ENCODE measurements at places on chromosomes 4 and X.

- no peak for DNase-seq
These were observed 158.6 kb downstream of the TRAM1L1 start for GRCh38 chr4:116926631-116927295.

DNA sequence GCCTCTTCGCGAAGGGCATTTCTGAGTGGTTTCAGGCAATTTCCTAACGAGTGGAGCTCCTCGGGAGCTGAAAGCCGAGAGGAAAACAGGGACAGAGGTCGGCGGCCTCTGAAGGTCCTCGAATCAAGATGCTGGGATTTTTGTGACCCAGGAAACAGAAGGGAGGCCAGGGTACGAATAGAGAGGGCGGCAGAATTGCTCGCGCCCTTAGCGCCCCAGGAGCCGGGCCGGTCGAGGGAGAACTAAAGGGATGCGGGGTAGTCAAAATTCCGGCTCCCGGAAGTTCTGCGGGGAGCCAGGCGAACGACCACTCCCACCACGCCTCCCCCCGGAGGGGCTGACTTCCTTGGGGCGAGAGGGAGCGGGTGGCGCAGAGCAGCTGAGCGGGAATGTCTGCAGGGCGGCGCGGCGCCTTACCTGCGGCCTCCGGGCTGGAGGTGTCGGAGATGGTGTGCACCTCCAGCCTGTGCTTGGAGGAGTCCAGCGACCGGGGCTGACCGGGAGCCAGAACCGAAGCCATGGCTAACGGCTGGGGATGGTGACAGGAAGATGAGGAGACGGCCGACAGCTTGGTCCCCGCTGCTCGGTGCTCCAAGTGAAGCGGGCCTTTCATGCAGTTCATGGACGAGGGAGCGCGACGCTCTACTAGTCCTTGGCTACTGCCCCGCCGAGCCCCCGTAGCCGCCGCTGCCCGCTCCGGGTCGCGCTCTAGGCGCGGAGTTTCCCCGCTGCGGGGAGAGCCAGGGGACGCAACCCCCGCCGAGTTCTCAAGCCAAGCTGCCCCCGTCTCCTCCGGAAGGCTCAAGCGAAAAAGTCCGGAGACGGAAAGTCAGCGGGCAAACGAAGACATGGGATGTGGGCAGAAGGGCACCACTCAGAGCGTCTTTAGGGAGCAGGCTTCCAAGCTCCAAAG lies 782 bp downstream of the PITX2 start:
- DNase-seq = no peak

DNA sequence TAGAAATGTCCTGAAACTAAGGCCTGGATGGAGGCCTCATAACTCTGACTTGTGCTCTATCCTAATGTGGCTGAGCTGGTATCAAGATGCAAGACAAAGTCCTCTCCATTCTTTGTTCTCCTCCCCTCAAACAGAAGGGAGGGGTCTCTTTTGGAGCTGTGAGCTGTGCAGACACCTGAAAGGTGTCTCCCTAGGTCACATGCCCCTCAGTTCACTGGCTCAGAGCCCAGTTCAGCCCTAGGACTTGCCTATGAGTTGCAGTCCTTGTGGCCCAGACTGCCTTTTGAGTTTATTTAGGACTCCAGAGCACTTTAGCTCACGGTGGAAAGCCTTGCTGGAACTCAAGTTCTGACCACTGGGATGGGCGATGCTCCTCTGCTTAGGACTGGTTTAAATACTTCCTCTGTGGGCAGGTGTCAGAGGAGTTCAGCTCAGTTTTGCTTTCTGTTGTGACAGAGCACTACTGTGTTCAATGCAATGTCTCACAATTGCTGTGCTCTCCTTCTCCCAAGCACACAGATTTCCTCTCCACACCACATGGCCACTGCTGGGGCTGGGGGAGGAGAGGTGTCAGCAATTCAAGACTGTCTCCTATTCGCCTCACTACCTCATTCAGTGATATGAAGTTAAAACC lies 84.8 kb upstream of the ZNF827 start:
- no peak for DNase-seq

- no peak for DNase-seq
These were observed 459.1 kb downstream of the FSTL5 start for GRCh38 chr4:161704653-161705052.

- no peak for DNase-seq
These were observed 1599.7 kb downstream of the ARAP2 start for GRCh38 chr4:34644579-34645115.

GRCh38 chr4:7426525-7427171 lies 8.1 kb downstream of the PSAPL1 start:
- no peak for DNase-seq

DNA sequence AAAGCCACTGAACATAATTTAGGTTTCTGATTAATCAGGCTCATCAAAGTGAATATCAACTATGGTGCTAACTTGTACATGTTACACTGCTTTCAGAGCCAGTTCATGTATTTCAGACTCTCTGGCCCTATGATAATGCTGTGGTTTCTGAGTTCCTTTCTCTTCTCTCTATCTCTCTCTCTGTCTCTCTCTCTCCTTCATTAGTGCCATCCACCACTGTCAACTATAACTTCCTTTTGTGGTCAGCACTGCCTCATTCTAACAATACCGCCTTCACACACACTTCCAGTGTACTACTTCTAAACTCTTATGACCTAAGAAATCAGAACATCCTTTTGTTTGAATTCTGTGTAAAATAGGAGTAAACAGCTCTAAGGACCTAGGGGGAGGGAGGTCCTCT lies 907.1 kb downstream of the RPA4 start:
- DNase-seq = no peak

GRCh38 chrX:45710081-45710801 lies 509.6 kb upstream of the DIPK2B start:
- peak; percentile 6 for DNase-seq

DNA sequence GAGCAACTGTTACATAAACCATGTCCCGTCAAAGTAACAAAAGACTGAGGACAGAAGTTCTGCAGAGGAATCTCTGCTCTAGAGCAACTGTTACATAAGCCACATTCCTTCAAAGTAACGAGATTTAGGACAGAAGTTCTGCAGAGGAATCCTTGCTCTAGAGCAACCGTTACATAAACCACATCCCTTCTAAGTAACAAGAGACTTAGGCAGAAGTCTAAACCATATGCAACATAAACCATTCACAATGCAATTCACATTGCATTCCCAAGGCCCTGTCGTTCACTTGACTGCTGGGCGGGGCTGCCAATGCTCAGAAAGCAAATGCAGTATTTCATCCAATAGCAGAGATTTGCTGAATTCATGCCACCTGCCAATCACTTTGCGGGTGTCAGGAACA lies 124.4 kb upstream of the PUDP start:
- no peak for DNase-seq

Data from stimulated activated CD4-positive, alpha-beta T cell treated with anti-CD3 and anti-CD28 coated beads, Interleukin-1b, Interleukin-23, amount 100 ng/mL, for 4 hours (primary cell).